ENCODE measurements at places on chromosomes 6 and 20.

- DNase-seq, result no peak
Observed at GRCh38 chr6:71721642-71722041, 164.7 kb upstream of the RIMS1 start.

- no peak for DNase-seq
Observed at GRCh38 chr6:138682704-138683527, 90.7 kb upstream of the CCDC28A start.

DNA sequence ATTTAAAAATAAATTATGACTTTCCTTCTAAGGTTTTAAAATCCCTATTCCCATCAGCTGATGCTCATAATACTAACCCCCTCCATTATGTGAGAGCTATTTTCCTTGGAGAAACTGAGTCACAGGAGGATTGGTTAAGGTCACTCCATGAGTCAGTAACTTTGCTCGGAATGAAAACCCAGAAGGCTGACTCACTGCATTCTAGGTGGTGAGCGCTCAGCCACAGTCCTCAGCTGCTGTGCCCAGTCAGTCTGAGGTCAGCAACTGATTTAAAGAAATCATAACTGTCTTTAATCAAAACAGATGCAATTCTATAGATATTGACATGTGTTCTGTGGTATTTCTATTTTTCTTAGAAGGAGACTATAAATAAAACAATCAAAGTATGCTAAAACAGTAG lies 359.2 kb downstream of the GJA1 start:
- DNase-seq, result no peak

GRCh38 chr6:116476002-116476678 lies 15.0 kb downstream of the CALHM6 start:
- no peak for DNase-seq

DNA sequence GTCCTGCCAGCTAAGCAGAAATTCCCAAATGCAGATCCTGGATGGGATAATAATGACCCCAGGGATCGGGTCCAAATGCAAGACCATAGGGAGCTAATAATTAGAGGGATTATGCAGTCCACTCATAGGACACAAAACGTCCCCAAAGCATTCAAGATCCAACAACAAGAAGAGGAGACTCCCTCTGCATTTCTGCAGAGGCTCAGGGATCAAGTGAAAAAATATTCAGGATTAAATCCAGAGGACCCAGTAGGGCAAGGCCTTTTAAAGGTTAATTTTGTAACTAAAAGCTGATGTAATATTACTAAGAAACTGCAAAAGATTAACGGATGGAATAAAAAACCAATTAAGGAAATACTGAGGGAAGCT lies 22.2 kb downstream of the HLA-A start:
- DNase-seq, result no peak

GRCh38 chr6:10837622-10837994 lies 731 bp downstream of the MAK start:
- no peak for DNase-seq

DNA sequence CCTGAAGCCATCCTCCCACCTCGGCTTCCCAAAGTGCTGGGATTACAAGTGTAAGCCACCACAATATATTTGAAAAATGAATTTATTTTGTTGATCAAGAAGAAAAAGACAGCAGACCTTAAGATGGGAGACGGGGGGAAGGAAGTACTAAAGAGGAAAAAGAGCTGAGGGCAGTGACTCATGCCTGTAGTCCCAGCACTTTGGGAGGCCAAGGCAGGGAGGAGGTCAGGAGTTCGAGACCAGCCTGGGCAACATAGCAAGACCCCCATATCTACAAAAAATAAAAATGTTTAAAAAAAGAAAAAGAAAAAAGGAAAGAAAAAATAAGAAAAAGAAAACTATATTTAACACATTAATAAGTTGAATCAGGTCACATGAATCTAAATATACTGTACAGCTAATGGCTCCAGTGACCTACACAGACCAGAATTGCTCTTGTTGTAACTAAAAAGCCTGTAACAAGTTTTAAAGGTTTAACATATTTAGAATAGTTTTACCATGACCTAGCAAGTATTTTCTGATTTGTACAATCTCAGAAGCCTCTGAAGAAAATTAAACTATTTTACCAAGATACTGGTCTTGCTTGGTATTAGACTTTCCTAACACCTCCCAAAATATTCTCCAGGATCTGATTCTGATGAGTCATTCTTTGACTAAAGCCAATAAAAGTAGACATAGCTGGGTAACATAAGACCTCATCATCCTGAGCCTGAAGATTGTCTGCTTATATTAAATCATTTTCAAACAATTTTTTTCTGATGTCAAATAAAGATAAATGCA lies 4.3 kb upstream of the AKIRIN2 start:
- no peak for DNase-seq

DNA sequence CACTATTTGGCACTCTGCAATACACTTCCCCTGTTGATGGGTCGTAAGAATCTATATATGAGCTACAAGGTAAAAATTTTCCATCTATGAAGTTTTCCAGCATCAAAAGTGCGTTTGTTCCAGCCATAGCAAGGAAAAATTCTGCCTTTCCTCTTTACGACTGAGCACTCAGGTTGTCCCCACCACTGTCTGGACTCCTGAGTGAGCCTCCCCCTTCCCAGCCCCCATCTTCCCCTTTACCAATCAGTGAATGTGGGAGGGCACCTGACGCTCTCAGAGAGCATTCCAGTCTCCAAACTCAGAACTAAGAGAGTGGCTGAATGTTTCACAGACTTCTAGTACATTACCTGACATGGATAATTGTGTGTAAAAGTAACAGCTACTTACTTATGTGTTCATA lies at the start of gene ALDH8A1:
Gene ALDH8A1 (minus strand): TSS at position 175 of the 400 bp plus-strand sequence. CDS start 48 bp downstream, at position 127.
- DNase-seq, result no peak

DNA sequence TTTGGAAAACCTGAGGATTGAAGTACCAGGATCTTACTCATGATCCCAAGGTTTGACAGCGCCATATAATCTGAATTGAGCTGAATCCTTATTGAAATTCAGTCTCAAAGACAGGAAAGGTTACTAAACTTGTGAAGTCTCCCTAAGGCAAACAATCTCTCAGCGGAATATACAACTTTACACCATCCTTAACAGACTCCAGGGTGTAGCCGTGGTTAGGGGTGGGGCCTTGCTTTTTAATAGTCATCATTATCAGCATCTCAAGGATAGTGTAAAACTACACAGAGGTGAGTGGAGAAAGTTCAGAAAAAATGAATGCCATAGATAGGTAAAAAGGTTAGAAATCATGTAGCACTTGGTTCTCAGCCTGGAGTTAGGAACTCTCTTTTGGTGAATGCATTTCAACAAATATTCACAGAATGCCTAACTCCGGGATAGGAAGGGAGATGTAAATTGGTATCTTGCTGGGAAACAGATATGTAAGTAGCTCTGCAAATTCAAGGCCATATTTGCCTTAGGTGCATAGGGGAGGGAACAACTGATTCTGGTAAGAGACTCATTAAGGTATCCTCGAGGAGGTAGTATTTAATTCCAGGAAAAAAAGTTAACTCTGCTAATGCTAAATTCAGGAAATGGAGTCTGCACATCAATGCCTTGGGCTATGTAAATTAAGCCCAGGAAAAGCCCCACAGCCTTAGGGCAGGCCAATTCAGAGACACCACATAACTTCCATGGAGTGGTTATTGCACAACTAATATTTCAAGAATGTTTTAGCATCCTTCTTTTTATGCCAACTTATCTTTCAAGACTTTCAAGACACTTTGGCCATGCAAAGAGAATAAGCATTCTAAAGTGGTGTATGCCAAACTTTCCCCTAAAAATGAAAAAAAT lies 61.6 kb downstream of the SNAP25 start:
- no peak for DNase-seq

DNA sequence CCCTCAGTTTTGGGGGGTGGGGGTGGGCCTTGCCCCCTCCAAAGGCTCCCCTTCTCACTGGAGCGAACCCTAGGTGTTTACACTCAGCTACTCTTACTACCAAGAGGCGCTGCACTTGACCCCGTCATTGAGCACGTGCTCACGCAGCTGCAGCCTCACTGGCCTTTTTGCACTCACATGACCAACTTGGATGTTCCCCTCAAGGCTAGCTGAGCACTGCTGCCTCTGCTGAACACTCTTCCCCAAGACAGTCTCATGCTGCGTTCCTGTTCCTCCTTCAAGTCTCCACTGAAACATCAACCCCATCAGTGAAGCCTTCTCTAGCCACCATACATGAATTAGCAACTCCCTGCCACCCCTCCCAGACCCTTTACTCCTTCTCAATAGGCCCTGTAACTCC lies 4.0 kb downstream of the SOD2 start:
- DNase-seq, result no peak

- no peak for DNase-seq
Observed at GRCh38 chr6:122825163-122825562, 36.1 kb downstream of the SMPDL3A start.

GRCh38 chr6:119895626-119896025 lies 546.1 kb upstream of the MAN1A1 start:
- DNase-seq, result no peak

DNA sequence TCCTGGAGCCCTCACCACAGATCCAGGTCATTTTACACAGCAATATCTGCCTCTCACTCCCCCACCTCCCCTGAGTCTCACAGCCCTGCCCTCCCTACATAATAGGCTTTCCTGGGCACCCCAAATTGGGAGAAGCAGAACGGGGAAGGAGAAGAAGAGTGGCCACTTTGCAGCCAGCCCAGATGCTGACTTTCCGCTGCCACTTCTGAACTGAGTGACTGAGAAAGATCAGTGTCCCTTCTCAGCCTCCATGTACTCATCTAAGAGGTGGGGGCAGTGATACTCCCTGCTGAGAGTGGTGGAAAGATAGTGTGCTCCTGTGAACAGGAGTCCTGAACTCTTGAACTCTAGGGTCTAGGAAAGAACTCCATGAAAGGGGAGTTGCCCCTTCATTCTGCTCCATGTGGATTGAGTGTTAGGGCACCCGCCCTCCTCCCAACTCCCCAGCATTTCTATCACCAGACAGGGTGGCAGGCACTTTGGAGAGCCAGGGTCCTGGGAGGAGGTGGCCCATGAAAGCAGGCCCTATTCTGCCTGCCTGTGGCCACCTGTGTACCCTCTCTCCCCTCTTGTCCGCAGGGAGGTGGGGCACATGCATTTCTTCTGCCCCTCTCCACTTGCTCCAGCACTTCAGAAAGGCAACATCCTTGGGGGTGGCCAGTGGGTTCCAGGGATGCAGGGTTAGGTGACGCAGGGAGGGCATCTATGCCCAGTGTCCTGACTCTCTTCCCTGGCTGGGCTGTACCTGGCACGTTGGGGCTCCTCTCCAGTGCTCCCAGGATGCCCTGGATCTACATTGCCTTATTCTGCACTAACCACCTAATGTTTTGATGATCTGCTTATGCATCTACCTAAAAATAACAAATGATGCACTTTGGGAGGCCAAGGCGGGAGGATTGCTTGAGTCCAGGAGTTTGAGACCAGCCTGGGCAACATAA lies 38.3 kb upstream of the MRPS18A start:
- DNase-seq, result no peak

- DNase-seq, result peak; percentile 27
Observed at GRCh38 chr20:34709831-34710567, 5.9 kb downstream of the TP53INP2 start.

DNA sequence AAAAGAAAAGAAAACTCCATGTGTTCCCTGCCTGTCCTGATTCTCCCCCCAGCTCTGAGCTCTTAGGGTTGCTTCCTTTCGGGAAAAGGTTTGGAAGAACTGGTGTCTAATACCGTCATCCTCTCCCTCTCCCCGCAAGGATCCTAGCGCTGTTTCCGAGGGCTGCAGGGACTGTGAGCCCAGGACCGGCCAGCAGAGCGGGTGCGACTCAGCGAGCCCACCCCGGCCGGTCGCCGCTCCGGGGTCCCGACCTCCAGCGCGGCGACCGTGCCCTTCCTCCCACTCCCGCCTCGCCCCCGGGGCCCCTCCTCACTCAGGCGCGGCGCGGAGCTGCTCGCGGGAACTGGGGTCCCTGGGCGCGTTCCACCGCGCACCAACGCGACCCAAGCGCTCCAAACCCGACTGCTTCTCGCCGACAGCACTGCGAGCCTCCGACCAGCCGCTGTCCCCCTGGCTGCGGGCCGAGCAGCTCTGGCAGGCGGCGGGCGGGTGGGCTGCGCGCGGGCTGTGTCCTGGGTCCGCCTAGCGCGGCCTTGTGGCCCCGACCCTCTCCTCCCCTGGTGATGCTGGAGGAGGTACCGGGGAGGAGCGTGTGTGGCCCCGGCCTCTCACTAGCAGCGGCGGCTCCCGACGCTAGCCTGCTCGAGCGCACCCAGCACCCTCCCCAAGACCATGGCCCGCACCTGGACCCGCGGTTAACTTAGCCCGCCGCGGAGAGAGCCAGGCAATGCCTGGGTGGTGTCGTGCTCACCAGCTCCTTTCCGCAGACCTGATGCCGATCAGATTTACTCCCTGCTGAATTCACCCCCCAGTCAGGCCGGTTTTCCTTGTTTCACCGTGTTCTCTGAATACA lies at the start of gene PLA2G7:
Gene PLA2G7 (minus strand): TSS at position 509 of the 853 bp plus-strand sequence. CDS start 12,484 bp downstream, outside the sequence.
- no peak for DNase-seq

DNA sequence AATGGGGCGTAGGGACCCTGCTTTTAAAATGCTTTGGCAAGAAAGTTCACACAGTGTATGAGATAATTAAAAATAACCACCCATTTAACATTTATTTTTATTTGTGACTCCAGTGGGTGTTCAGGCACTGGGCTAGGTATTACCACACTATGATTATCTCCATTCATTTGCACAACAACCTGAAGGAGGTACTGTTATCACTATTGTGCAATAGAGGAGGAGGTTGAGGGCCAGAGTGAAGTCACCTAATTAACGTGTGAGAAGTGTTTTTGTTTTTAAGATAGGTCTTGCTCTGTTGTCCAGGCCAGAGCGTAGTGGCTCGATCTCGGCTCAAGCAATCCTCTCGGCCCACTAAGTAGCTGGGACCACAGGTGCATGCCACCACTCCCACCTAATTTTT lies 29.2 kb downstream of the MAK start:
- no peak for DNase-seq

GRCh38 chr20:62924442-62925075 lies 1.7 kb downstream of the DIDO1 start:
- DNase-seq, result no peak

GRCh38 chr6:121055572-121056163 lies 278.6 kb downstream of the TBC1D32 start:
- no peak for DNase-seq

- no peak for DNase-seq
Observed at GRCh38 chr6:46882645-46883044, 39.1 kb downstream of the ADGRF5 start.

DNA sequence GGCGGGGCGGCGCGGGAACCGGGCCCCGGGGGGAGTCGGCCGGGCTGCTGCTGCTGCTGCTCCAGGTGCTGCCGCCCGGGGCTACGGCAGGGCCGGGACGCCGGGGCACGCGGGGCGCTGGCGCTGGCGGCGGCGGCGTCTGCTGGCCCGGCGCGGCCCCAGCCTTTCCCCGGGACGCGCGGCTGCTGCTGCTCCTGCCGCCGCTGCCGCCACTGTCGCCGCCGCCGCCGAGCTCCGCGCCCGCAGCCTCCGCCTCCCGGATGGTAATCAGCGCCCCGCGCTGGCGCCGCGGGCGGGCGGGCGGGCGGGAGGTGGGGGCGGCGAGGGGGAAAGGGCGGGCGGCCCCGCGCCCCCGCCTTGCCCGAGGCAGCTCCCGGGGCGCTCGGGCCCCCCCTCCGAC lies 306 bp downstream of the EBF4 start:
- no peak for DNase-seq

- no peak for DNase-seq
Observed at GRCh38 chr20:41664584-41664983, 46.4 kb upstream of the CHD6 start.
